Cortex of kidney (tissue), 1 donor: ENCODE measurements at places on chromosomes 4 and X.

DNA sequence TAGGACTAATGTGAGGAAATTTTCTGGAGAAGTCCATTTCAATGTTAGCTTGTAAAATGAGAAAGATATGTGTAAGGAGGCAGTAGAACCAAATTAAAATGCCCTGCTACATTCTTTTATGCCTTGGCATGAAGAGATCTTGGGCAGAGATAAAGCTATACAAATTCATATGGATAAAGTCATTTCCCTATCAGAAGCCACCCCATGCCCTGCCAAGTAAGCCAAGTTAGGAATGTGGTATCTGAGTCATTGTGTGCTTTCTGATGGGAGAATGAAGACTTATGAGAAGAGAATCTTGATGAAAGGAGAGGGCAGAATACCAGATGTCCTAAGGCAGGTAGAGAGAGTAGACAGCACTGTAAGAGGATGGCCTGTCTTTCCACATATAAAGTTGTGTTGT lies 83.7 kb downstream of the TEX13A start:
- no peak for DNase-seq

DNA sequence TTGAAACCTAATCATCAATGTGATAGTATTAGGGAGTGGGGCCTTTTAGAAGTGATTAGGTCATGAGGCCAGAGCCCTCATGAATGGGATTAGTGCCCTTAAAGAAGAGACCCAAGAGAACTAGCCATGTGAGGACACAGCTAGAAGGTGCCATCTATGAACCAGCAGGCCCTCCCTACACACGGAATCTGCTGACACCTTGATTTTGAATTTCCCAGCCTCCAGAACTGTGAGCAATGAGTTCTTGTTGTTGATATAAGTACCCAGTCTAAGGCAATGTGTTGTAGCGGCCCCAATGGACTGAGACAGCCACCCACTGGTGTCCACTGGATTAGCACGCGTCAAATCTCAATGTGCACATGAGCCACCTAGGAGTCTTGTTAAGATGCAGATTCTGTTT lies 8.4 kb upstream of the ADGRG2 start:
- DNase-seq, result no peak

GRCh38 chr4:33482773-33483172 lies 2761.5 kb downstream of the ARAP2 start:
- no peak for DNase-seq

GRCh38 chrX:119004920-119005524 lies 30.6 kb downstream of the LONRF3 start:
- DNase-seq, result no peak

- DNase-seq, result no peak
Measured at GRCh38 chrX:100207331-100208024, 202.6 kb downstream of the PCDH19 start.

DNA sequence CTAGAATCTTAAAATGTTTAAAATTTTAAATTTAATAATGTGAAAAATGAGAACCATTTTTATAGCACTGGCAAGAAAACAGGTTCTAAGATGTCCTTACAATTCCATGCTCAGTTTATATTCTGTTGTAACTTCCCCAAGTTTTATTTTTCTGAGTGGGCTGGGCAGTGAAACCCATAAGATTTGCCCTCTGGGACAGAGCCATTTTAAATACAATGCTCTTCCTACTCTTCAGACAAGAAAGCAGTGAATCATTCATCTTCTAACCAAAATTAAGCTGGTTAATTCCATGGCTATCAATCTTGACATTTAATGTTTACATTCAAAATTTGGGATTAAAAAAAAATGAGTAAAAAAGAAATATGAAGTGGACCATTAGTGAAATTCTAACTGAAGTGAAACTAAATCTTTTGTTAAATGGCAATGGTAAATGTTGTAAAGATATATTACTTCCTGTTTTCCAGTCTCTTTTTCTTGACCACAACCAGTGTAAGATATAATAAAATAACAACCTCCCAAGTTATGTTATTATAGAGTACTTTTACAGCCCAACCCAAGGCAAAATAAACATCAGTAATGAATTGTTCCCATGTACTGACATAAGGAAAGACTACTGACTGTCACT lies 37.2 kb upstream of the PTPN13 start:
- no peak for DNase-seq

DNA sequence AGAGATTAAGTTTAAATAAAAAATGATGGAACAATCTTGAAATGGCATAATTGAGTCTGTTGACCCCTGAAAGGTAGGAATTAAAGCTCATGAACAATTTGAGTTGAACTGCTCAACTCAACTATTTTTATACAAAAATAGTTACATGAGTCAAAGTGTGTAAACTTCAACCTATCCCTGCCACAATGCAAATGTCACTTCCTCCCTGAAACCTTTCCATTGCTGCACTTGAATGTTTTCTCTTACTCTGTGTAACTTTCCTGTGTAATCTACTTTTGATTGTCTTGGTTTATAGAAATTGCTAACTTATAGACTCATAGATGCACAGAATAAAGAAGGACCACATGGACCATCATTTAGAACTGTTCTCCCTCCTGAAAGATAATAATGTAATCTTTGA lies 218.5 kb downstream of the GBA3 start:
- DNase-seq, result no peak

- DNase-seq, result no peak
Measured at GRCh38 chr4:98232202-98232601, 29.0 kb upstream of the RAP1GDS1 start.

DNA sequence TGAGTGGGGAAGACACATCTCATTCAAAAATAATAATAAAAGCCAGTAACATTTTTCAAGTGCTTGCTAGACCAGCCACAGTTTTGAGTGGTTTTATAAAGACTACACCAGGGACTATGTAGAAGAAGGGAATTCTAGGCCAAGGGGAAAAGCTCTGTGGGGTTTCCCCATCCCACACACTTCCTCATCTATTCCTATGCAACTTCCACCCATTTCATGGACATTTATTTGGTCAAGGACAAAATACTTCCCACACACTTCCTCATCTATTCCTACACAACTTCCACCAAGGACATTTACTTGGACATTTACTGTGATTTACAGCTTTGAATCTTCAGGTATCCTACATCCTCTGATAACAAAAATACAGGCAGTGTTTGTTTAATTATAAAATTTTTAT lies 86.5 kb upstream of the KLF3 start:
- DNase-seq, result no peak

GRCh38 chr4:102064747-102065442 lies 274.4 kb downstream of the BANK1 start:
- DNase-seq, result no peak

DNA sequence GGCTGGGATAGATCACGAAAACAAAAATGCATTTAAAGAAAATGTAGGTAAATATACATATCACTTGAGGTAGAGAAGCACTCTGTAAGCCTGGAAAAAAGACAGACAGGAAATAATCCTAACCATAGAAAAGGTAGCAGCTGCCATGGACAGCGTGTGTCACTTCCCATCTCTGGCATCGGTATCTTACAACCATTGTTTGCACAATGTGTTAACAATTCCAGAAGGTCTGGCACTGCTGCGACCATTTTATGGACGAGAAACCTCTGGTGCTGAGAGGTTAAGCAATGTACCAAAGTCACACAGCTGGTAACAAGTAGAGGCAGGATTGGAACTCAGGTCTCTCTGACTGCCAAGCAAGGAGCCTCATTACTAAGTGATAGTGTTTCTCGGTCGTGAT lies 1.7 kb upstream of the MTNR1A start:
- no peak for DNase-seq

GRCh38 chr4:27770895-27771294 lies 910.3 kb downstream of the STIM2 start:
- no peak for DNase-seq

GRCh38 chrX:127884921-127885320 lies 167.3 kb downstream of the ACTRT1 start:
- no peak for DNase-seq

- no peak for DNase-seq
Measured at GRCh38 chr4:54077812-54078211, 13.4 kb upstream of the CHIC2 start.

DNA sequence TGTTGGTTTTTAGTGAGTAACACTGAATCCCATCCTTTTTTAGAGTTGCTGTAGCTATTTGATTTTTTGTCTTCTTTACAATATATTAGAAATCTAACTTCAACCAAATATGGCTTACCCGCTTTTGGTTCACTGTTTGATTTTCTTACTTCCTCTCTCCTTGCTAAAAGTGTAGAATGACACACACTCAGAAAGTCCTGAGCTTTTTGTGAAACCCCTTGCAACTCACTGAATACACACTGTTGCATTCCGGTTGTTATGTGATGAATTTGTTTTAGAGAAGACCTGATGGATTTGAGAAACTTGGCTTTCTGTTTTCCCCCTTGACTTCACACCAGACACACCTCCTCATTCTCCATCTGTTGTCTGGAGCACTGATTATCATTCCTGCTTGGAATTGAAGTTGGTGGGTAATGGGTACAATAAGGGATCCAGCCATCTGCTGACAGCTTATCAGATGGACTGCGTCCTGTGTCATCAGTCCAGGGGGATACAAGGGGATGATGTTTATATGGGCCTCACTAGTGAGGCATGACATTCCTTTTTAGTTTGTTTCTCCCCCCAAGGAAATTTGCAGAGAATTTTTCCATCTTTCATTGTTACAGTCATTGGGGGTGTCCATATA lies 5.2 kb downstream of the TMEM164 start:
- DNase-seq, result no peak

- no peak for DNase-seq
Measured at GRCh38 chr4:174563399-174563798, 41.1 kb upstream of the HPGD start.

DNA sequence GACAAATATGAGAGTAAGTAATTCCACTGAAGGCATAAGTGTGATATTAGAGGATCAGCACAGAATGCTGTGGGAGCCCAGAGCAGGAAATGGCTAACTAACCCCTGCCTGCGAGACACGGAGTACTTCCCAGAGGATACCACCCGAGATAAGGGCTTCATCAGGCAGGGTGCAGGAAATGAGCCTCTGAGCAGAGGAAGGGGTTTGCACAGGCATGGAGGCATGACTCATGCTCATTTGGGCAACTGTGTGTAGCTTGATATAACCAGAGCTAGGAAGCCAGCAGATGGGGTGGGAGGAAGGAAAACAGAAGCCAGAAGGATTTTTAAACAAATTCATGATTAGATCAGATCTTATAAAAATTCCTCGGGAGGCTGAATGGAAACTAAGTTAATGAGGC lies 70.0 kb upstream of the TSPAN5 start:
- DNase-seq, result no peak

- DNase-seq, result no peak
Measured at GRCh38 chr4:173013232-173013930, 155.2 kb upstream of the GALNT7 start.

GRCh38 chr4:101205916-101206315 lies 141.4 kb downstream of the PPP3CA start:
- no peak for DNase-seq

DNA sequence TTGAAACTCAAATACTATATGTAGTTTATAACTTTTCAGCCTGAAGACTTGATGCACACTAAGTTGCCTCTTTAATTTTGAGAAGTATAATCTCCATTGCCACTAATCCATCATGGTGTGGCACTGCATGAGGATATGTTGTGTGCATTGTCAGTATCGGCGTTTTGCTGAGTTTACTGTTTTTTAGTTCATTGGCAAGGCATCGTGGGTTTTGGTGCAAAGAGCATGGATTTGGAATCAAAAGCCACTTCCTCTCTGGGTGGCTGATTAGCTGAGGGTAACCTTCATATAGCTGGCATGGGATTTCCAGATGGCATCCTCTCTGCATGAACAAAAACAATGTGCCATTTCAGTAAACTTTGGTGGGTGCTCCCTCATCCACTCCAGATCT lies 38.7 kb downstream of the FHL1 start:
- no peak for DNase-seq

- no peak for DNase-seq
Measured at GRCh38 chr4:27020203-27020602, 159.6 kb downstream of the STIM2 start.

GRCh38 chr4:16386711-16387320 lies 160.5 kb upstream of the TAPT1 start:
- no peak for DNase-seq

GRCh38 chr4:130099105-130099504 lies 1003.2 kb downstream of the C4orf33 start:
- DNase-seq, result no peak

DNA sequence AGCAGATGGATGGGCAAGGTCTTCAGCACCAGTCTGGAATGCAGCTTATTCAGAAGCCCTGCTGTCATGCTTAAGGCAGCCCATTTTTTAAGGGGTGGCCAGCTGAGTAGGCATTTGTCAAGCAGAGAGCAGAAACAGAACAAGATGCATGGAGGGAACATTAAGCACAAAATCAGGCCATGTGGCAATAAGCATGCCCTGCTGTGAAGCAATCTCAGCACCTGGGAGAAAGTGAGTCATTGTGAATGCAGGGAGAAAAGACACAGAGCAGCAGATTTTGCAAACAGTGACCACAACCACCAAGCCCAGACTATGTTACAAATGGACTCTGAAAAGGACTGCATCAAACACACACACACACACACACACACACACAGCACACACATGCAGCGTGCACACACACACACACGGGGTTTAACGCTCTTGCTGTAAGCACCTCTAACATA lies 94.1 kb upstream of the GALNT7 start:
- DNase-seq, result no peak

- no peak for DNase-seq
Measured at GRCh38 chr4:5753766-5754528, 42.9 kb downstream of the EVC start.

DNA sequence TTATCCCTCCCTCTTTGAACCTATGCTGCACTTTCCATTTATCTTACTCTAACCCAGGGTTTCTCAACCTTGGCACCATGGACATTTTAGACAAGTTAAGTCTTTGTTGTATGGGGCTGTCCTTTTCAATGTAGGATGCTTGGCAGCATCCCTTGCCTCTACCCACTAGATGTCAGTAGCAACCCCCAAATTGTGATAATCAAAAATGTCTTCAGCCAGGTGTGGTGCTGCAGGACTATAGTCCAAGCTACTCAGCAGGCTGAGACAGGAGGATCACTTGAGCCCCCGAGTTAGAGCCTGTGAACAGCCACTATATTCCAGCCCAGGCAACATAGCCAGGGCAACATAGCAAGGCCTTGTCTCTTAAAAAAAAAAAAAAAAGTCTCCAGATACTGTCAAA lies 7.0 kb downstream of the LRCH2 start:
- no peak for DNase-seq

DNA sequence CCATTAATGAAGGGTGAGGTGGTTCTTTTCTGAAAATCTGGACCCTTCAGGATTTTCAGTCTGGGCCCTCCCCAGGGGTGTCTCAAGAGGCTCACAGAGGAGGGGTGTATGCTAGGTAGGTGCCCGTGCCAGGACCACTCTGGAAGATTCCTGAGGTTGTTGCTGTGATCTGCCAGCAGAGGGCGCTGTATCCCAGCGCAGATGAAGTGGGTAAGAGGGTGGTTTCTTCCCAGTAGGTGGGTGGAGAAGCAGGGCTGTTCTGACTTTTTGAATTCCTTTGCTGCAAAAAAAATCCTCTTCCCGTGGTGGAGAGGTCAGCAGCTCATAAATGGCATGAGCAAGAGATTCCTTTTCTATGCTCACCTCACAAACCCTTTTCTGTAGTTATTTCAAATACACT lies 51.1 kb downstream of the SCML1 start:
- DNase-seq, result no peak

- DNase-seq, result no peak
Measured at GRCh38 chr4:183388777-183389176, 55.7 kb upstream of the CDKN2AIP start.

- no peak for DNase-seq
Measured at GRCh38 chrX:23451266-23451665, 116.6 kb downstream of the PTCHD1 start.
